ENCODE measurements at places on chromosomes 12 and 14.

GRCh38 chr12:116674643-116675183, 63.2 kb downstream of the SPRING1 start:
- ATAC-seq: no peak

DNA sequence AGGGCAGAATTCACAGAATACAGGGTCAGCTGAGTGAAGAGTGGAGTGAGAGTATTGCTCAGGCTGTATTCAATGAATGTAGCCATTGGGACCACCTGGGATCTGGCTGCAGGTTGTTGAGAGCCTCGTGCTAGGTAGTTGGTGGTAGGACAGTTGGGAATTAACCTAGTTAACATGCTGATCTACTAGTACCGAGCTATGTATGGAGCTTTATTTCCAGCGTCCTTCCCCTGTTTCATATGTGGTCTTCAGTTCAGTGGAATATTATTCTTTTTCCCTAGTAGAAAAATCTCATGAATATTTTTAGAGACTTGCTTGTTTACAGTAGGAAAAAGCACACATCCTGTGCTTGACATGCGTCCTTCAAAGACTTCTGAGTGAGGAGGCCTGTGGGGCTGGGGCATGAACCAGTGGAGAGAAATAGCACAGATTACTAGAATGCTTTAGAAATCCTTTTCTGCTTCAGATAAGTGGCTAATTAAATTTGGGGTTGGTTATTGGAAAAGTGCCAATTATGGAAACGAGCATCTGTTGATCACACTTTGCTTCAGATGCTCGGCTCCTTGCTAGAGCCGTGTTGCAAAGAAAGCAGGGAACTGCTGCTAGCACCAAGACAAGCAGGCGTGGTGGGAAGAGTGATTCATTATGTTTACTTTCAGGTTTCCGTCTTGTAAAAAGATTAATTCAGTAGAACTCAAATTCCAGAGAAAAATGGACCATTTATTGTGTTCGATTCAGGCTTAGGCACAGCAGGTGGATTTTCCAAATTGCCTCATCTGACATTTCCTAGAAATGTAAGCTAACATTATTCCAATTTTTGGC, 53.6 kb downstream of the ARF6 start:
- peak; percentile 45 for ATAC-seq

DNA sequence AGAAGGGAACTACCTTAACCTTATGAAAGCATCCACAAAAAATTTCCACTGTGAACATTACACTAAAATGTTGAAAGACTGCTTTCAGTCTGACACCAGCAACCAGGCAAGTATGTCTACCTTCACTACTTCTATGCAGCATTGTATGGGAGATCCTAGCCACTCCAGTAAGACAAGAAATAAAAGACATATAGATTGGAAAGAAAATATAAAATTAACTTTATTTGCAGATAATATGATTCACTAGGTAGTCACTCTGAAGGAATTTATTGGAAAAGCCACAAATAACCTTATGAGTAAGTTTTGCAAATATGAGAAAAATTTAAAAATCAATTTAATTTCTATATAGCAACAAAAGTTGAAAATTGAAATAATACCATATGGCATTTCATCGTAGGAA, 172.0 kb downstream of the RERGL start:
- ATAC-seq: no peak

- ATAC-seq: no peak
Measured at GRCh38 chr12:25695574-25695973, 142.5 kb upstream of the LMNTD1 start.

DNA sequence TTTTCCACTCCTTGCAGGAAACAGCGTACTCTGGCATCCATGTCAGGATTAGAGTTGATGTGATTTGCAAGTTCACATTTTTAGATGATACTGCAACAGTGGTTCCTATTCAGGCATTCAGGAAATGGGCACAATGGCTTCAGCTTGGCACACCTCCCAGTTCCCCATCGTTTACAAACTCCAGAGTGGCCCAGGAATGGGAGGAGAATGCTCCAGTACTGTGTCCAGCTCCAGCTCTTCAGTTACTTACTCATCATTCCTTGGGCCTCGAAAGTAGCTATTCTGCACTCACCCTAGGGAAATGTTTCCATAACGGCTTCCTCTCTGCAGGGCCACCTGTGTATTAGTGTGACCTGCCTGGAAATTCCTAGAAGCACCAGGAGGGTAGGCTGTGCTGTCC, 239.7 kb upstream of the RGS6 start:
- no peak for ATAC-seq

DNA sequence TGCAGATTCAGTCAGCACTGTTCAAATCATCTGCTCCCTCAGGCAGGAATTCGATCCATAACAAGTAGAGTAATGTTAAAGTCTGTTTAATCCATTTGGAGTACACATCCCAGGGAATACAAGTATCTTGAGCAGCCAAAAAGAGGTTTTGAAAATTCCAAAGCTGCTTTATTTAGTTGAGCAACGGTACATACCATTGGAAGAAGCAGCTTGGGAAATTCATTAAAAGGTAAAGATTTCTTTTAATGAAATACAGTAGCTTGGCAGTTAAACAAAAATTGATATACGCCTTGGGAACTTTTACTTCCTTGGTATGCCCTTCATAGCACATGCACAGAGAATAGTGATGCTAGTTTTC, 153.8 kb downstream of the LRIG3 start:
- no peak for ATAC-seq

- no peak for ATAC-seq
Measured at GRCh38 chr12:3367750-3368444, 123.1 kb upstream of the PRMT8 start.

DNA sequence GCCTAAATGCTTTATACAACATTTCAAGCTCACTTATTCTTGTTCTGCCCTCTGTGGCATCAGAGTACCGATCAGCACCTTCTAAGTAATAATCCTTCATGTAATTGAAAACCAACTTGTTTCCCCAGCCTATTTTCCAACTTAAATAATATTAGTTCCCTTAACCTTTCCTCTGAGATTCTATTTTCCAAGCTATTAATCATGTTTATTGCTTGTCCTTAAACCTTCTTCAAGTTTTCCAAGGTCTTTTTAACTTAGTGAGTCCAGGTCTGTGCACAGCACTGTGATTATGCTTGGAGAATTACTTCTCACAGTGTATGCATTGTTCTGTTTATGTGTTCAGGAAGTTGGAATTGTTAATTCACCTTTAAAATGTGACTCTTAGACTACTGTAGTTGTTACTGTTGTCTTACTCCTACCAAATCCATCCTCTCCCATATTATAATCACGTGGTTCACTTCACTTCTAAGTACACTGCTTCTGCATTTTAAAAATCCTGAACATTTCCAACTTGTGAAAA, 1039.3 kb upstream of the FOXG1 start:
- ATAC-seq: no peak

DNA sequence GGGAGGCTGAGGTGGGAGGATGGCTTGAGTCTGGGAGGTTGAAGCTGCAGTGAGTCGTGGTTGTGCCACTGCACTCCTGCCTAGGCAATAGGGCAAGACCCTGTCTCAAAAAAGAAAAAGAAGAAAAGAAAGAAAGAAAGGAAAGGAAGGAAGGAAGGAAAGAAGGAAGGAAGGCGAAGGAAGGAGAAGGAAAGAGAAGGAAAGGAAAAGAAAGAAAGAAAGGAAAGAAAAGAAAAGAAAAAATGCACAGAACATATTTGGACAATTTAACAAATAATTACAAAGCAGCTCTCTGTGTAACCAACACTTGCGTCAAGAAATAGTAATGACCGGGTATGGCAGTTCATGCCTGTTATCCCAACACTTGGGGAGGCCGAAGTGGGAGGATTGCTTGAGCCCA, 35.8 kb upstream of the PTGR2 start:
- ATAC-seq: no peak

- no peak for ATAC-seq
Measured at GRCh38 chr12:57893431-57894353, 47.2 kb upstream of the CTDSP2 start.

DNA sequence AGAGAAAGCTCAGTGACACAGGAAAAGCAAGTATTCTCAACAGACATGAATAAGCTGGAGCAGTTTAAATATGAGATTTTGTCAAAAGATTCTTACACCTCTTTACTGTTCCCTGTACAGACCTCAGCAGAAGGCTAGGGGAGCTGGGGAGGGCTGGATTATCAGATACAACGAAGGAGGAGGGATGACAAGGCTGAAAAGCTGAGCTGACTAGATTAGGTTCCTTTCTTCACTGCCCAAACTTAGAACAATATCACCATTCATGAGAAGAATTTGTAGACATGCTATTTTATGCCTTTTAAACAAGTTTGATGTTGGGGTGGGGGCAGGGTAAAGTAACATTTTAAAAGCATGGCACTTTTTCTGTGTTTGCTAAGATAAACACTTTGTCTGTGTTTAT, 611.1 kb downstream of the AACS start:
- no peak for ATAC-seq

GRCh38 chr14:54299410-54300363, 97.1 kb upstream of the CDKN3 start:
- ATAC-seq: no peak

DNA sequence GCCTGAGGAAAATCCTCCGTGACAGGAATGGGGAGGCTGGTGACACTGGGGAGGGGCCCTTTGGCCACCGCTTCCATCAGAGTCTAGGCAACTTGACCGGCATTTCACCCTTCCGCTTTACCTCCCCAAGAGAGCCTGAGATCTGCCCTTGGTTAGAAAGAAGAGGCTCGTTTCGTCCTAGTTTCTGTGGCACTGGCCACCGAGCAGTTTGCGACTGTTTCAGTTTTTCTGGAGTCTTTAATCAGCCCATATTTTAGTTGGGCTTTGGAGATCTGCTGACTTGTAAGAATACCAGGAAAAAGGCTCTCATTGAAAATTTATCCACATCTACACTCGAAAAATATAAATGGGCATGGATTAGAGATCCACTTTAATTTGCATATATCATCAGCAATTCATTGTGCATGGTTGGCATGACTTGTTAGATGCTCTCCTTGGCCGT, 414 bp upstream of the ANKS1B start:
- no peak for ATAC-seq
